Activated CD4-positive, alpha-beta T cell treated with anti-CD3 and anti-CD28 coated beads, Interleukin-2, Interleukin-6, amounts not matched to agents 100 ng/mL and 50 ng/mL, durations not matched to agents 16 hours and 8 hours (primary cell): ENCODE measurements at places on chromosomes 2 and 18.

GRCh38 chr18:55515214-55515613 is 72.8 kb downstream of the TCF4 start:
- no peak for DNase-seq

DNA sequence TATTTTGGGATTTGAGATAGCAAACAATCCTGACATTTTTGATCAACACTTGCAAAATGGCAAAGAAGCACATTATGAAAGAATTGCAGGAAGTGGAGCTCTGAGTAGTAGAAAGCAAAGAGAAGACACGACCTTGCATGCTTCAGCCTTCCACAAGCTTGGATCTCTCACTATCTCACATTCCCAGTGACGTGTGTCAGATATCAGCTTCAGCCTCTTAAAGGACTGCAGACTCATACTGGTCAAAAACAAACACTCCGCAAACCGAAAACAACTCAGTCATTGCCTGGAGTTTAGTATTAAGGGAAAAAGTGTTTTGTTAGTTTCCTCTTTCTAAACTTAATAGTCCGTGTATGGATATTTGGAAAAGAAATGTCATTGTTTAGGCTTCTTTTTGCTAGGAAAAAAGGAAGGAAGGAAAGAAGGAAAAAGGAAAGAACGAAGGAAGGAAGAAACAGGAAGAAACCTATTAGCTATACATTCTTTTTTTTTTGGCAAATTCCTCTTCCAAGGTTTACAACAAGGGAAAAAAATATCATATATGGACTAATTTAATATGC is 32.6 kb upstream of the SLC40A1 start:
- DNase-seq = no peak

DNA sequence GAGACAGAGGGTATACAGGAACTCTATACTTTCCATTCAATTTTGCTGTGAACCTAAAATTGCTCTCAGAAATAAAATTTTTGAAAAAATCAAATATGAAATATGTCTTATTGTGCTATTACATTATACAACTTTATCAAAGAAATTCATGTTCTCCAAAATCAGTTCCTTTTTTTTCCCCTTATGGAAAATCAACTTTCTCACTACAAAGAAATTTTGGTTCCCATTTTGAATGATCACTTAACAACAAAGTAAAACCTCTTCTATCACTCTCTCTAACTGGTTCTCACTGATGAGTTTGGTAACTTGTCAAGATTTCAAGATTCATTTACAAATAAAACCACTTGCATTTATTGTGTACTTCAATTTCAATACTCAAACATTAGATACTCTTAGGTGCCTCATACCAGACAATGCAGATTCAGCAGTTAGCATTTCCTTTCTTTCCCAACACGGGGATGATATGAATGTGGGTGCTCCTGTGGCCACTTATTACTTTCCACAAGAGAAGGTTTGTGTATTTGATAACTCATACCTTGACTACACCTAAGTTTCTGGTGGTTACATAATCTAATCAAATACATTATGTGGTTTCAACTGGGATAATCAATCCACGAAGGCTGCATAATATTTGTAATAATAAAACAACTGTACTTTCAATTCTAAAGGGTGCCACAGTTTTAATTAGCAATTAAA is 6.4 kb downstream of the PSME4 start:
- DNase-seq = peak; percentile 75

- peak; percentile 86 for DNase-seq
These were observed 25.2 kb upstream of the GPR55 start for GRCh38 chr2:230949966-230950873.

- DNase-seq = no peak
These were observed 495.6 kb downstream of the NYAP2 start for GRCh38 chr2:225895126-225895525.

DNA sequence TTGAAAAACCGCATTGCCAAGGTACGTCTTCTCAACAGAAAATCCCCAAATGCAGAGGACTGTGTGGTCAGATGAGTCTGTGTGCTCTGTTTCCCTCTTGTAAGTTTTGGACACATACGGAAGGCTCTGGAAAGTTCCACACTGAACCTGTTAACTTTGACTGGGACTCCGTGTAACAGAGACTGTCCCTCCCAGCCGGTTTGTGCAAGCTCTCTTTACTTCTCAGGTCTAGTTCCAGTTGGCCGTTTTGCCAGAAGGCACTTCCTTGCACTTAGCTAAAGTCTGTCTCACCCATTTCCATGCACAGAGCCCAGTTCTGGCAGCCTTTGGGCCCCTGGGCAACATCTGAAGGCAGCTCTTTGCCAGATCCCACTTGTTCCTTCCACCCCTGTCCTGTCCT is 22.0 kb downstream of the EFHD1 start:
- no peak for DNase-seq

DNA sequence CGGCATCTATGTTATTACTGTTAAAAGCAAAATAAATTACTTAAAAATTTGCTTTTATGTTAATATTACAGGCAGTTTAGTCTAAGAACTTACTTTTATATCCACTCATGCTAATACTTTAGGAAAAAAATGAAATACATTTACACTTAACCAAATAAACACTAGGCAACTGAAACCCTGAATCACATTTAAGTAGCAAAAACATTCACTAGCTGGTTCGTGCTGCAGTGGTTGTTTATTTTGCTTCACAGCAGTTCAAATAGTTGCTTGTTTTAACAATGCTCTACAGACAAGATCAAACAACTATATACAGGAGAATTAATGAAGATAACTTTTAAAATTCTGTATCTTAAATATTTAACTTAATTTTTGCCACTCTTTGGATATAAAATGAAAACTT is 60.8 kb downstream of the ABCG8 start:
- no peak for DNase-seq

DNA sequence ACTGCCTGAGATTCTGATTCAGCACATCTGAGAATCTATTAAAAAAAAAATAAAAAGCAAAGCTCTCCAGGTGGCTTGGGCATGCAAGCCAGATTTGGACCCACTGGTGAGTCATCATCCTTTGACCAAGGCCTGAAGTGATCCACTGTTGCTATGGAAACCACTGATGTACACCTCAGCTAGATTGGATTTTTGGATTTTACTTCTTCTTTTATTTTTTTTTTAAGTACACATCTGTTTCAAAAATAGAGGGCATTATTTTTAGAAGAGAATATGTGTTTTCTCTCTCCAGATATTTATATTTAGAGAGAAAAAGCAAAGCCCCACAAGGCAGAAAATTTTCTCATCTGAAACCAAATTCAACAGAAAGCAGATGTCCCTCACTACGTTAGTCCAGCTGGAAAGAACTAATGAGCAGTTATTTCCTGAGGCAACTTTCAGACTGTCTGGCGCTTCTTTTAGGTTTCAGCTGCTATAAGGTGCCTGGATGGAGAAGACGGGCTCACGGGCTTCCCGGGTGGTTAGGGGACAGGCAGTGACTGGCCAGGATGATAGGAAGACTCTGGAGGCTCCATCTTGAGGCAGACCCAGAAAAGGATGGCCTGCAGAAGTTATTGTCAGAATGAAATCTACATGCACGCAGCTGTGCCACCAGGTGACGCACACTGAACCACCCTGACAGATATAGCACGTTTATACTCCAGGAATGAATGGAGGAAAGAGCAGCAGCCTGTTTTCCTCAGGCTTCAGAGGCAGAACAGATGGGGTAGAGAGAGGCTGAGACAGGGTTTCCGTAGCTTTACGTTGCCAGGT is 50.5 kb downstream of the MRPL35 start:
- DNase-seq = no peak

- peak; percentile 45 for DNase-seq
These were observed 916 bp downstream of the TNFRSF11A start for GRCh38 chr18:62325806-62326645.

DNA sequence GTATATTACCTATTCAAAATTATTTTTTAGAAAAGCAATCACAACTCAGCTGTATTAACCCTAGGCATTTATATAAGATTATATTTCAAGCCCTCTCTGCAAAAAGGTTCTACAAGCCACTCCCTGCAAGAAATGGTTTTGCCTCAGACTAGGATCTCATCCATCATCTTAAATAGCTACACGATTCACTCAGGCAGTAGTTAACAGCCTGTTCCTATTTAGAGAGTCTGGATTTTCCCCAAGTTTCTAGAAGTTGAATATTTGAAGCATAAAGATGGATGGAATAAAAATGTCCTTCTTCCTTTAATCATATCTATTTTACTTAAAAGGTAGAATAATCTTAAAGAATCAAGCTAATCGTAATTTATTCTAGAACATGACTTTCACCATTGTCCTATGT is 167.1 kb upstream of the STK17B start:
- no peak for DNase-seq

DNA sequence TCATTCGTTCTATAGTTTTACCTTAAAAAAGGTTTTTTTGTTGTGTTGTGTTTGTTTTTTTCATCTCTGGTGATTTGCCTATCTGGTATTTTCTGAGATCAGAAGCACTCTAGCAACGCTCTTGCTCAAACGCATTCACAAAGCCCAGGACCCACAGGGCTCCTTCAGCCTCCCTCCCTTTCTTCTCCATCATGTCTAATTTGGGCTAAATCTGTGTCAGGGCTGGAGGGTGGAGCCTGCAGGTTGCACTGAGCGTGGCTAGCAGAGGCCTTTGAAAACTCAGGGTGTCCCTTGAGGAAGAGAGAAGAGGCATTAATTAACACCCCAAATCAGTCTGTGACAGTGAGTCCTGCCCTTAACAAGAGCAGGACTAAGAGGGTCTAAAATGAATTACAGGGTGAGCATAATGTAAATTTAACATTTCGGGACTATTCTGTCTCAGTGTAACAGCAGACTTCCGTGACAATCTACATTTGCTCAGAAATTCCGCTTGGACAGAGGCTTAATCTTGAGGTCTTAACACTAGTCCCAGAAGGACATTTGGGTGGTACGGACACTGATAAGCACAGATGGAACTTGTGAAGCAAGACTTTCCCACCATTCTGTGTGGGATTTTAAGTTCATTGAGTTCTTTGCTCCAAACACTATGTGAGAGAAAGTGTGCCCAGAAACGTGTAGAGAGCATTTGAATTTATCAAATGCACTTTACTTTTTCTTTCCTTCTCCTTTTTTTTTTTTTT is 174.4 kb upstream of the APCDD1 start:
- DNase-seq = no peak

DNA sequence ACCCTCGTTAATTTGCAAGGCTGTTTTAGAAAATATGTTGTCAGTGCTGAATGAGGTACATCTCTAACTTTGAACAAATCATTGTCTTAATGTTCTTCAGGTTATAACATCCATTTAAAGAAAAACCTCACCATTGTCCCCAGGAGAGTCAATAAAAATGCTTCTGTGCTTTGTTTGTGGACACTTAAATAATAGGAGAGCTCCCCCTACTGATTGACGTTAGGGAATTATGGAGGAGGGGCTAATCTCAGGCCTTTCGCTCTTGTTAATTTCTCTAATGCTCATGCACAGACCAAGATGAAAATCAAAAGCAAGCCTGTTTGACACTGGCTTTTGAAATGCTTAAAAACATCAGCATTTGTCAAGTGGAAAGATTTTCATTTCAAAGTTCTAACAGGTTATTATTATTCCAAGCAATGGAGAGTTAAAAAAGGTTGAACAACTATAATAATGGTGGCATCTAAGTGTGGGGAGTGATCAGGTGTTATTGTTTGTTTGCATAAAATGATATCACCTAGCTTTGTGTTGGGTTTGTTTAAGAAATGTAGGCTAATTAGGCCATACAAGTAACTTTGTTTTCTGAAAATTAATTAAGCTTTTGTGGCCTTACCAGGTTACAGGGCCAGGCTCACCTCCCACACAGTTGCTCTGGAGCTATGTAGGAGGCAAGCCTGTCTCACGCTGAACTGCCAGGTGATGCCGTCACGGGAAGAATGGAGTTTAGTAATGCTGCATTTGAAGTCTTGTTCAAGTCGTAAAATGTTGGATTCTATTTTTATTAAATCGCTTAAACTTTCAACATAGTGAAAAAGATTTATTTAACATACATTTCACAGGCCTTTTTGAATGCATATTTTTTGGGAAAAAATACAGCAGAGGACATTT is 51.7 kb upstream of the SMIM21 start:
- DNase-seq = peak; percentile 52

- no peak for DNase-seq
These were observed 362.6 kb upstream of the TFPI start for GRCh38 chr2:187916799-187917198.

GRCh38 chr2:52340171-52340570 is 1308.2 kb upstream of the NRXN1 start:
- DNase-seq = no peak

DNA sequence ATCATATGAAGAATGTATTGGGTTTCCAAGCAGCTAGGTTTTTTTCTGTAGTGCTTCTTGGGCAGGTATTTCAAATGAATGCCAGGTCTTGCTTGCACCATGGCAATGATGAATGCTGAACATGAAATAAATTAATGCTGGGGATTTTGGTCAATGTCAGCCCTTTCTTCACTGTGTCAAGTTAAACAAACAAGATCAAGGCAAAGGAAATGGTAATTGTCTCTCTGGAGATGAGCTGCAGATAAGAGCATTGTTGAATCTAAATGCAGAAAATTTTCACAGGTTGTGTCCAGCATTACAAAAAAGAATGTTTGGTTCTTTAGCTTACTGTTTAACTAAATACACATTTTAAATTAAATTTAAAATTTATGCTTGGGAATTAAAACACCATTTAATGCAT is 144.3 kb downstream of the GPD2 start:
- DNase-seq = no peak

DNA sequence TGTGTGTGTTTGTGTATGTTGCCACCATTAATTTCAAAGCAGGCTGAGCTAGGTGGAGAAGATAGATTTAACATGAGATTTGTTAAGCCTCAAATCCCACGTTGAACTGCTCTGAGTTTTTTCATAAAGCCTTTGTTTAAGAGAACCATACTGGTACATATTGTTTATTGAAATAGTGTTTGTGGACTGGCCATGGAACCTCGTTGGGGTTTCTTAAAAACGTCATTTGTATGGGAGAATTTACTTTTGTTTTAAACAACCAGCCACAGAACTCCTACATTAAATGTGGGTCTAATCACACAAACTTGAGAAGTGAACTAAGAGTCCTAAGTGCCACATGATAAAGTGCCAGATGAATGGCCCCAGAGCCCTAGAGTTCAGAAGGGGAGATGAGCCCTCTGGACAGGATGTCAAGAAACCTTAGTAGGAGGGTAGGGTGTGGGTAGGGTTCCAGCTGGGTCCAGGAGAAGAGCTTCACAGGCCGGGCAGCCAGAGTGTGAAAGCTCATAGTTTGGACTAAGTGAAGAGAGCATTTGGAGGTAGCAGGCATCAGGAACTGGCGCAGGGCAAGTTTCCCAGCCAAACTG is 120.6 kb upstream of the EML6 start:
- no peak for DNase-seq

- DNase-seq = no peak
These were observed 130.9 kb upstream of the TANK start for GRCh38 chr2:161029321-161029720.

- DNase-seq = peak; percentile 48
These were observed 599.9 kb downstream of the RNF144A start for GRCh38 chr2:7517088-7517487.
